ENCODE measurements at places on chromosomes 6 and 20.

DNA sequence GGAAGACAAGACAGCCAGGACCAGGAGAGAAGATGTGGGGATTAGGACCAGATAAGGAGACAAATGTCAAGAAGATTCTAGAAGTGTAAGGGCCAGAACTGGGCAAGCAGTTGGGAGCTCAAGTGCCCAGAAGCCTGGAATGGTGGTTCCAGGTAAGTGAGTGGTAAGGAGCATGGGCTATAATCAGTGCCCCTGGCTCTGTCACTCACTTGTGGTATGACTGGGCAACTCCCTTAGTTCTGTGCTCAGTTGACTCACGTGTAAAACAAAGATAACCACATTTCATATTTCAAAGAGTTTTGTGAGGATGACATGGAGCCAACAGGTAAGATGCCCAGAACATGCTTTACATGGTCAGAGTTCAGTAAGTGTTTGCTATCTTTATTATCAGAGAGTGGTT is 11.2 kb downstream of the CCDC167 start:
- DNase-seq, result no peak

- no peak for DNase-seq
Measured at GRCh38 chr6:32370505-32370904, 1.2 kb downstream of the TSBP1 start.

DNA sequence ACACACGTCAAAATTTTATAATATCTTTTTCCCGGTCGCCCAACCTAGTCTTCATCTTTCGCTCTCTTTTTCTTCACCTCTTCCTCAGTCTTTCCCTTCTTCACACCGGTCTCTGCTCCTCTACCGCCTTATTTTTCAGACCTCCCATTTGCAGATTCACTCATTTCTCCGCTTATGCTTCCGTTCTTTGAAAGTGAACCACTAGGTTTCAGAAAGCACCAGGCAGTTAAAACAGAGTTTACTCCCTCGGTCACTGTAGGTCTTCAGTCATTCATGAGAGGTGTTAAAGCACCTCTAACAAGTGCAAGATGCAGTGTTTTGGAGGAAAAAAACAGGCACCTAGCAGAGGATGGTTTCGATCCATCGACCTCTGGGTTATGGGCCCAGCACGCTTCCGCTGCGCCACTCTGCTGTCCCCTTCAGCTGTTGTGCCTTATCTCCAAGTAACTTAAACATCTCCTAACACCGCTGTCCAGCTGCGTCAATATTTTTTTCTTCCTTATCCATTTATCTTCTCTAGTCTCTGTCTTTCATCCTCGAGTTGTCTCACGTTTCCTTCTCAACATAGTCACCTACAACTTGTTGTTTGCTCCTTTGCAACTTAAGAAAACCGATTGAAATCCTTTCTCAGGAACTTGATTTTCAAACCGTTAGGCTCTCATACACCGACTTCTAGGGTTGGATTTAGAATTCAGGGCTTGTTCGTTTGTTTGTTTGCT is 119.7 kb upstream of the ZNF184 start:
- DNase-seq, result no peak

- DNase-seq, result no peak
Measured at GRCh38 chr6:44128020-44128917, 915 bp downstream of the TMEM63B start.

- DNase-seq, result no peak
Measured at GRCh38 chr6:133682506-133683307, 206.2 kb upstream of the TCF21 start.

DNA sequence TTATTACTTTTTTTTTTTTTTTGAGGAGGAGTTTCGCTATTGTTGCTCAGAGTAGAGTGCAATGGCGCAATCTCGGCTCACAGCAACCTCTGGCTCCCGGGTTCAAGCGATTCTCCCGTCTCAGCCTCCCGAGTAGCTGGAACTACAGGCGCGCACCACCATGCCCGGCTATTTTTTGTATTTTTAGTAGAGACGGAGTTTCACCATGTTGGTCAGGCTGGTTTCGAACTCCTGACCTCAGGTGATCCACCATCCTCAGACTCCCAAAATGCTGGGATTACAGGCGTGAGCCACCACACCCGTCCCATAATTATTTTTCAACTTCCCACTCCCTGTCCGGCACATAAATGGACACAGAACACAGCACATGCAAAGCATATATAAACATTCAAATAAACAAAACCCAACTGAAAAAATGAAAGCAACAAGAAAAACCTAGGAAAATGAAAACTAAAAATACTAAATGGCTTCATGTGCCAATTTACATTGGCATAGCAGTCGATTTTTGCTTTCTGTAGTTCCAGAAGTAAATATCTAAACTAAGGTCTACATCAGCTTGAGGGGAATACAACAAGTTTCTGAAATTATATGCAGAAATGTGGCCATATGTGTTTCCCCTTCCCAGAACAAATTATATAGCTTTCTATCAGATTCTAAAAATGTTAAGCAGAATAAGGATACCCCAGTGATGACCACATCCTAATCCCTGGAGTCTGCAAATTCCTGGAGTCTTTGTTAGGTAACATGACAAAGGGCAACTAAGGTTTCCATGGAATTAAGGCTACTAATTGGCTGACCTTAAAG is 113.9 kb downstream of the HFE start:
- DNase-seq, result no peak
